ENCODE measurements at places on chromosomes 16 and 17.

GRCh38 chr17:80704381-80704819 is 159.8 kb downstream of the RPTOR start:
- DNase-seq: no peak

DNA sequence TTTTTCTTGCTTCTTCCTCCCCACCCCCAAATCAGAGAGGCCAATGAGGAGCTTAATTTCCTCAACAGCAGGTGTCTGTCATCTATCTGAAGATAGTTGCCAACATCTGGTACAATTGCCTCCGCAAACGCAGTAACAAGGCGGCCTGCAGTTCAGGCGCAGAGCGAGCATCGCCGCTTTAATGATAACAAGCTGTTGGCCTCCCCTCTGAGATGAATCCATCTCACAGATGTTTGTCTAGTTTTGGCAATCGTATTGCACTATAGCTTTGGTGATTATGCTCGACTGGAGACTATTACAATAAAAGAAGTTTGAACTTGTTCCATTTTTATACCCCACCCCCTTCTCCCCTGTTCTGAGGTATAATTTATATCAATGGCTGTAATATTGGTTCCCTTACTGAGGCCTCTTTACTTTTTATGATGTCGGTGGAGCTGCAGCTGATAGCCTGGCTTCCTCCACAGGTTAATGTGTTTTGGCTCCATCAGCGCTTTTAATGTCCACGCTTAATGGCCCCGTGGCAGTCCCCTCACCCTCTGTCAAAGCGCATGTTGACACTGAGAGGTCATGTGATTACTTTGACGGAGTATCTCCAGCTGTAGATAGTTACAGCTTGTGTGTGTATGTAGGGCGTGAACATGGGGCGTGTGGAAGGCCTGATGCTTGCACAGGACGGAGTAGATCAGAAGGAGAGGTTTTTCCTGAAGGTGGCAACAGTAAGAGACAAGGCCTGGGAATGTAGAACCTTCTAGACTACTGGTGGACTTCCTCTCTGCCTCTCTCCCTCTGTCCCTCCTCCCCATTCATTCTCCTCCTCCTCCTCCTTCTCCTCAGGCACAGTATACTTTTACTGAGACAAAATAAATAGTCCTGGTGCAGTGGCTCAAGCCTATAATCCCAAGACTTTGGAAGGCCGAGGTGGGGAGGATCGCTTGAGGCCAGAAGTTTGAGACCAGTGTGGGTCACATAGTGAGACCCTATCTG is 164.7 kb downstream of the MSI2 start:
- no peak for DNase-seq

DNA sequence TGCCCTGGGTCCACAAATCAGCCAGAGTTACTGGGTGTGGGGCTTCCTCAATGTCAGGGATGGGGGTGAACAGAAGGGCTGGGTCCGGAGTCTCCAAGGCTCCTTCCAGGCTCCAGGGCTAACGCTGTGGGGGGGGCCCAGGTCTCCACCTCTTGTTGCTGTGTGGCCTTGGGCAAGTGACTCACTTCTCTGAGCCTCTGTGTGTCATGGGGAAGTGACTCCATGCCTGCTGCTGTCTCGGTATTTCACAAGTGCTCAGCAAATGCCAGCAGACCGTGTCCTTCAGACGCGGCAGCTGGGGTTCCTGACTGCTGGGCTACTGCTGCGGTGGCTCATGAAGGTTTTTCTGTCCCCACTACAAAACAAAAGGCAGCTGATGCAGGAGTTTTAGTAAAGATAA is 26.6 kb downstream of the JPH3 start:
- DNase-seq: no peak

- peak; percentile 99 for DNase-seq
These were observed at the start of gene TMUB2 for GRCh38 chr17:44186307-44187130. TSS of gene TMUB2 (plus strand) at chr17:44186972. CDS start at chr17:44187709, 737 bp downstream.

DNA sequence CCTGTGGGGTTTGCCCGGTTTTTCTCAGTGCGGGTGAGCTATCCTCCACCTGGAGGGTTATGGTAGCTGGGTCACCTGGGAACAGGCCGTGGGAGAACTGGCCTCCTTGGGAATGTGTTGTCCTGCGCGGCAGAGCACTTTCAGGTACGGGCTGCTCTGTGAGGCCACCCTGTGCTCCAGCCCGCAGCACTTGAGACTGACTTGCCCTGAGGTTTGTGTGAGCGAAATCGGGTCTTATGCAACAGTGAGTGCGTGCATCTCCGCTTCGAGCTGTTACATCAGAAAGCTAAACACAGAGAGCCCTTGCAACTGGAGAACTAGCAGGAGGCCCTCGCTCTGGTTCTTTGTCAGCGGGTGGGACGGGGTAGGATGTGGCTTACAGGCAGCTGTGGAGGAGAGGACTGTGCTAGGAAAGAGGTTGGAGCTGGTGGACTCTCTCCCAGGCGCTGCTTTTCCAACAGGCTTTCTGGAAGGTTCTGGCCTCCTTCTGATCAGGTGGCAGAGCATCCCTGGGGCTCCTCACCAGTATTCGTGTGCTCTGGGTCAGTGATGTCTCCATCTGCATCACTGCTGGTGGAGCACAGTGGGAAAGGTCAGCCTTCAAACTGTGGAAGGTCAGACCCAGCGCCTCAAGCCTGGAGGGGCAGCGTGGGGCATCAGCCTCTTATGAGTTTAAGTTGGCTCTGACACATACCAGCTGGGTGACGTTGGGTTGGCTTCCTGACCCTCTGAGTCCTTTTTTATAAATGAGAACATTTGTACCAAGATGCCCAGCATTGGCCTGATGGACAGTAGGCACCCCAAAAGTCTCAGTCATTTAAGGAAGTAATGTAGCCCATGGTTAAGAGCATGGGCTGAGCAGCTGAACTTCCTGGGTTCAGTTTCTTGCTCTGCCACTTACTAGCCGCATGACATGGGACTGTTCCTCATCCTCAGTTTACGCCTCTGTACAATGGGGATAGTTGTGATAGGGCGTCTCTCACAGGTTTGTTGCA is 76.3 kb downstream of the KSR1 start:
- peak; percentile 46 for DNase-seq

DNA sequence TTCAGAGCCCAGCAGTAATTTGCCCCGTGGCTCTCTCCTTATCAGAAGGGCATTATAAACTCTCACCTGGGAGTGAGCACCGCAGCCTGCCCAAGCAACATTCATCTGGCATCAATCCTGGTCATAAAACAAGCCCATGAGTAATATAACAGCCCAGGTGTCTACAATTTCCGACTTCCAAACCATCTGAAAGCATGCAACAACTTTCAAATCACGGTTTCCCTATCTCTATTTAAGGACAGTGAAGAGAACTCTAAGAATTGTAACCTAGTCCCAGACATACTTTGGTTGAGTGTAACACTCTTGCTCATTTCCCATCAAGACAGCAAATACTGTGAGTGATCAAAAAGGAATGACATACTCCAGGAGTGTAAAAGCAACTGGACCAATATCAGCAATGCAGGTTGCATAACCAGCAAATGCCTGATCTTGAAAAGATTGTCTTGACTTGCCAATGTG is 487.4 kb upstream of the SOX9 start:
- no peak for DNase-seq

Data from chondrocyte (in vitro differentiated cells).